Muscle of leg (tissue), 16 donors: ENCODE measurements at places on chromosomes 5 and 9.
A peak's percentile ranks its signal among the peaks of the same experiment; 100 is the strongest.

GRCh38 chr5:42991404-42992087 is 48.6 kb downstream of the ANXA2R start:
- DNase-seq: no peak

- no peak for DNase-seq
Observed at GRCh38 chr9:80875947-80876346, 813.4 kb downstream of the TLE1 start.

DNA sequence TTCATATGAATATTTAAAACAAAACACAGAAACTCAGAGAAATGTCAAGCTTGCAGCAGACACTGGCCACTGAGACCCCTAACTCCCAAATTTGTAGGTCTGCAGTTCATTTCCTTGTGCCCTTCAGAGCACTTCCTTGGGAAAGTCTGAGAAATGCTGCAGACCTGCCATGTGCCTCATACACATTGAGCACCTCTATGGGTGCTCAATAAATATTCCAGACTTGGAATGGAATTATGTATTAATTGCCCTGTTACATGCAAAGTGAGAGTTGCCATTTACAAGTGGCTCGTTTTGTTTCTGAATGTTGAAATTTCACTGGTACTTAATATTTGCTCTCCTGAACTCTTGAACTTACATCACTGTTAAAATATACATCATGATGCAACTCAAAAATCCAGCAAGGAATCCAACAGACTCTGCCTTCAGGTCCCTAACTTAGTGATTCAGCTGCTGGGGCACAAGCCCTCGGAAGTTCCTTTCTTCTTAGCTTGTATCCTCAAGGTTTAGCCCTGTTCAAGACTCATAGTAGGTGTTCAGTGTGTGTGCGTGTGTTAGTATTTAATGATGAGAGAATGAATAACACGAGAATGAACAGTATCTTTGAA is 90.6 kb downstream of the PTCD2 start:
- no peak for DNase-seq

DNA sequence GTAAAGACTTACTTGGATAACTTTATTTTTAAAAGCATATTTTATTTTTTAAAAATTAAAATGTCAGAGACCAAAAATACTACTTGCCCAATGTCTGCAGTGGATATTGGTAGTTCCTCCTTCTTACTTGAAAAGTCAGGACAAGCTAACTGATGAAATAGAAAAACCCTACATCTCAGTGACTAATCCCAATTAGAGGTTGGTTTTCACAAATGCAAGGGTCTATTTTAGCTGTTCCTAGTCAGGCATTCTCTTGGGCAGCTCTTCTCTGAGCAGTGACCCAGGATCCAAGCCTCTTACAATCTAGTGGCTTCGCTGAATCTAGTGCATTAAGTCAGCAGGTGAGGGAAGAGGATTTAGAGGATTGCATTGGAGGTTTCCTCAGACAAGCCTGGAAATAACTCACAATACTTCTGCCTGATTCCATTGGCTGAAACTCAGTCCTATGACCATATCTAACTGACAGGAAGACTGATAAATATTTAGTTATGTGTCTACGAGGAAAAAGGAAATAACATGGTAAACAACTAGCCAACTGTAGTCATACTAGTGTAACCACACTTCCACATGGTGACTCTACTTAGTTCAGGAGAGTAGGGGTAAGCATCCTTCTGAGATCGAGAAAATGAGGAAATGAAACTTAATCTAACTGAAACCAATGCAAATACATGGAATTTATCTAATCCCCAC is 34.2 kb upstream of the MIER3 start:
- no peak for DNase-seq

DNA sequence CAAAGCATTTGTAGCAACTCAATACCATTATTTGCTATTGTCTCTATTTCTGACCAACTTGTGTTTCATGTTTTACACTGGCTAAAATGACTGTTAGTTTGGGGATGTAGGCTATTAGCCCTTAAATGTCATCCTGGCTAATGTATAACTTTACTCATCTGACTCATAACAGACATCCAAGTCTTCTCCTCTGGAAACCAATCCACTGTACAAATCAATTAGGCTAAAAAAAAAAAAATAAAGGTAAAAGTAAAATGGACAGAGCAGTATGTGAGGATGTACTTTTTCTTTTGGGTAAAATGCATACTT is 20.6 kb downstream of the MEGF9 start:
- DNase-seq: no peak

- DNase-seq: peak; percentile 25
Observed at GRCh38 chr5:127909066-127909465, 174.5 kb upstream of the SLC12A2 start.

GRCh38 chr5:59322894-59323293 is 570.6 kb downstream of the PDE4D start:
- no peak for DNase-seq

- DNase-seq: no peak
Observed at GRCh38 chr5:25516141-25516540, 871.4 kb upstream of the CDH10 start.

GRCh38 chr5:181187500-181188213 is 17.3 kb downstream of the TRIM7 start:
- peak; percentile 83 for DNase-seq

DNA sequence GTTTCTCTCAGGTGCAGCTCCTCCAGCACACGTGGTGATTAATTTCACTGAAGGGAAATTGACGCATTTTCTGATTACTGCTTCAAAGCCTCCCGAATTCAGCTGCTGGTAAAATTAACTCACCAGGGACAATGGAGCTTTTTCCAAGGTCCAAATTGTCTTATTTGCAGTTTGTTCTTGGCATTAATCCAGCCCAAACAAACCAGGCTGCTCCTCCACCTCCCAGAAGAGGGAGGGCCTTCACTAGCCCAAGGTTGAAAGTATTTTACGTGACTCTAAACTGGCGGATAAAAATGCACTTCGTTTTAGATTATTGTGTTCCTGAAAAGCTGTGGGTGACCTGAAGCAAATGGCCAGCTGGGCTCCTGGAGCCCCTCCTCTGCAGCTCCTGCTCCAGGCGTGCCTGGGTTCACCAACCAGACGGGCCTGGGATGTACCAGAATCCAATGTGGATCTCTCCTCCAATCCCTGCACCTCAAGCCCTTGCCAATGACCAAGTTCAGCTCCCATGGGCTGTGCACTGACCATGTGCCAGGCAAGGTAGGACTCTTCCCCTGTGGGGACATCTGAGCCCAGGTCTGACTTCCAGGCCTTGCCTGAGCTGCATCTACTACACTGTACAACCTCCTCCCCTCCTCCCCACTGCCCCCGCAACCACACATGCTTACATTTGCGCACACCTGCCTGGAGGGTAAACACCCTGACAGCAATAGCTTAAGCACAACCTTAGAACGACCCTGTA is 193.4 kb downstream of the CDK5RAP2 start:
- DNase-seq: peak; percentile 33

GRCh38 chr5:135469911-135470310 is 17.8 kb upstream of the TIFAB start:
- no peak for DNase-seq

DNA sequence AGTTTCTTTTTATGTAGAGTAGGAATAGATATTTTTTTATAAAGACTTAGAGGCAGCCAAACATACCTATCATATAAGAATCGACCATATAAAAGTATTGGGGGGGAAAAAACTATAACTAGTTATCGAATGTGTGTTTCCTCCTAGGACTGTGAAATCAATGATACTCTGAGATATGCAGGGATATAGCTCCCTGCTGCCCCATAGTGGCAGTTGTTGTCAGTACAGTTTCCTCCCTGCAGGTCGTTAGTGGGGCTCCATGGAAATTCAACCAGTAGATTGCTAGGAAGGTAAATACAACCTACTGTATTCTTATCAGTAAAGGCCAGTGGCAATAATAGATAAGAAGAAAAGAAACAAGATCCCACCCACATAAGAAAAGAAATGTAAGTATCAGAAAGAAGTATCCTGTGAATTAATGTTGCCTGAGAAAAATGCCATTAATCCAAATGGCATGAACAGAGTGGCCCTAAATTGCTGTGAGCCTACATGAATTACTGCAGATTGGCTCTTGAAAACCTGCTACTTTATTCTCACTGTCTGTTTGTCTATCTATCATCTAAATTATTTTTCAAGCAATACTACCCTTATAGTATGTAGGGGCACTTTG is 136.9 kb upstream of the FBN2 start:
- DNase-seq: peak; percentile 20

- no peak for DNase-seq
Observed at GRCh38 chr9:99505936-99506335, 283.9 kb downstream of the SEC61B start.

- DNase-seq: no peak
Observed at GRCh38 chr9:136239135-136239982, 6.3 kb downstream of the QSOX2 start.

GRCh38 chr5:13987843-13988464 is 43.5 kb upstream of the DNAH5 start:
- DNase-seq: peak; percentile 69

DNA sequence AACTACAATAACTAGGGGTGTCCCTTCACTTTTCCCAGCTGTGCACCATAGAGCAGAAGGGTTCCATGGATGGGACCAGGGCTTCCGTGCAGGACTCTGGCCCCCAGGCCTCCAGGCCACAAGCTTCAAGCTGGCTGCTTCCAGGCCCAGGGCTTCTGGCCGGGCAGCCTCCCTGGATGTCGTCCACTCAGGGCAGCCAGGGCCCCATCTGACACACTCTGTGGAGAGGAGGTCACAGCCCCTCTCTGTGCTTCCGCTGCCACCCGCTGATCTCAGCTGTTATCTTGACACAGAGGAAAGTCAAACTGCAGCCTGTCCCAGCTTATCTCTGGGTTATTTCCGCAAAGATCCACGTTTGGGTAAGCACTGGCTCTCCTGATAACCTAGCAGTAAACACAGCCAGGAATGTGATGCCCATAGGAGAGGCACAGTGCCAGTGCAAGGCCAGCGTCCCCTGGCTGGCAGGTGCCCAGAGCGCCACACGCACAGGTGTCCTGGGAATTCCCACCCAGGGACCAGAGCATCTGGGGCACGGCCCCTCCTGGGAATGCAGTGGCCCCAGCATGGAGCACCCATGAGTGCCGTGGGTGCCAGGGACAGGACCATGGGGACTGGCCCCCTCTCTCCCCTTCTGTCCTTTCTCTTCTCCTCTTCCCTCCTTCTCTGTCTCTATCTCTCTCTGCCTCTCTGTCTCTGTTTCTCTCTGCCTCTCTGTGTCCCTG is 15.6 kb upstream of the SLC6A19 start:
- no peak for DNase-seq

DNA sequence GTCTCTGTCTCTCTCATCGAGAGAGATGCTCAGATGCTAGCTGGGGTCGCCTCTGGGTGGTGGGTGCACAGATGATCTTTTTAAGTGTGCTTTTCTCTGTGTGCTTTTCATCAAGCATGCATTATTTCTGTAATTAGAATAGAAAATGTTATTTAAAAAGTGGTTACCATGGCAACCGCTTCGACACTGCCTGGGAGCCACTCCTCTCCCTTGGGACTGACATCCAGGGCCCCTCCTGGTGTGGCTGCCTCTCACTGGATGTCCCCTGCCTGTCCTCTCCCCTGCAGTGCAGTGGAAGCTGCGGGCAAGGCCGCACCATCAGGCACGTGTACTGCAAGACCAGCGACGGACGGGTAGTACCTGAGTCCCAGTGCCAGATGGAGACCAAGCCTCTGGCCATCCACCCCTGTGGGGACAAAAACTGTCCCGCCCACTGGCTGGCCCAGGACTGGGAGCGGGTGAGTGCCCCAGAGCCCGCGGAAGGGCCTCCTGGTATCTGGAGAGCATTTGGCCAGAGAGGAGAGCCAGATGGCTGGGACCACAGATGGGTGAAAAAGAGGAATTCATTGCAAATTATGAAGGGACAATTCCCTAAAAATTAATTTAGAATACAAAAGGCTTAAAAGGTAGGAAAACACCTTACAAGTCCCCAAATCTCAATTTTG is 34.7 kb downstream of the ADAMTSL2 start:
- DNase-seq: no peak
